ENCODE measurements at places on chromosomes 3 and 15.

- DNase-seq, result no peak
These were observed 297.2 kb upstream of the TPRG1 start for GRCh38 chr3:188874576-188874975.

DNA sequence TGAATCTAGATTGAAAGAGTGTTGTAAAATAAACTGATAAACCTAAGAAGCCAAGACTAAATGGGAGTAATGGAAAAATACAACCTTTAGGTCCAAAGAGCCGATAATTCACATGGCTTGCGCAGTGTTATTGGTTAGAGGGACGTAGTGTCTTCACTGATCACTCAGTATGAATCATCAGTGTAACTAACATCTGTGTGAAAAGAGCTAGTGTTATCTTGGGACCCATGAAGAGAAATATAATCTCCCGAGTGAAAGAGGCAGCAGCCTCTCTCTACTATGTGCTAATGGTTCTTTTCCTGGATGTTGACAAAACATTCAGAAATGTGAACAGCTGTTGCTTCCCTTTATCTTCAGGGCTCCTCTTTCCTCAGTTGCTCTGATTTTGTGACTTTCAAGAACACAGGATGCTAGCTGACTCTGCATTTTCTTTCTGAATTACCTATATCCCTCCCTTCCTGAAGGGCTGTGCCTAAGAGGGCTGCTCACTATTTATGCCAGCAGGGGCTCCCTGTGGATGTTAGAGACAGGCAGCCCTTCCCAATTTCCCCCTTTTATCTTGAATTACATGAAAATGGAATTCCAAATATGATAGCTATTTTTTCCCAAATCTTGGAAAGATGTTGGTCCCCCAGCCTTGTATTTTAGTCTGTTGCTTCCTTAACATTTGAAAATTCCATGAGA lies 128.8 kb downstream of the GRM7 start:
- no peak for DNase-seq

DNA sequence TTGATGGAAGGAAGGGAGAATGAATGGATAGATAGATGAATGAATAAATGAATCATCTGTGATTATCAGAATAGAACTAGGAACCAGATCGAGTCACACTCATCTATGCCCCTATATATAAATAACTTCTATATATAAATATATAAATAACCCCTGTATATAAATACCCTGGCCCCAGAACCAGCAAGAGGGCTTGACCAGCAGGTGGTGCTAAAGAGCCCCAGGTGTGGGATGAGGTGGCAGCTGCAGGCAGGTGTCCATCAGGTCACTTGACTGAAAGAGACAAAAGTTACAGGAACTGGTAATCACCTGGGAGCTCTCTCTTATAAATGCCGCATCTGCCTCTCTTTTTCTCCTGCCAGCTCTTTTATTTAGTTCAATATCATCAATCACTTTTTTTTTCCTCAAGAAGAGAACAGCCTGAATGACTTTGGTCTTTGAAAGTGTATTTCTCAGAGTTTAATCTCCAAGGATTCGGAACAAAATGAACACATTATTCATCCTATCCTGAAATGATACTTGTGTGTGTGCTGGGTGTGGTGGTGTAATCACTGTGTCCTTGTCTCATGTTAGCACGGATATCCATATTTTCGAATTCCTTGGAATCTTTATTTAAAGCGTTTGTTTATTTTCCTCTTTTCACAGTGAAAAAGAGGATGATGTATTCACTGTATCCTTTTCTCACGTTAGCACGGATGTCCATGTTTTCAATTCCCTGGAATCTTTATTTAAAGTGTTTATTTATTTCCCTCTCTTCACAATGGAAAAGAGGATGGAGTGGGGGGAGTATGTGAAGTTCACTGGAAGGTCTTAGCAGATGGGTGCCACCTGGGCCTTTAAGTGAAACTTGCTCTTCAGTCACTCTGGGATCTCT lies 35.4 kb upstream of the ATG7 start:
- no peak for DNase-seq

GRCh38 chr3:72080800-72081199 lies 295.9 kb upstream of the PROK2 start:
- no peak for DNase-seq

DNA sequence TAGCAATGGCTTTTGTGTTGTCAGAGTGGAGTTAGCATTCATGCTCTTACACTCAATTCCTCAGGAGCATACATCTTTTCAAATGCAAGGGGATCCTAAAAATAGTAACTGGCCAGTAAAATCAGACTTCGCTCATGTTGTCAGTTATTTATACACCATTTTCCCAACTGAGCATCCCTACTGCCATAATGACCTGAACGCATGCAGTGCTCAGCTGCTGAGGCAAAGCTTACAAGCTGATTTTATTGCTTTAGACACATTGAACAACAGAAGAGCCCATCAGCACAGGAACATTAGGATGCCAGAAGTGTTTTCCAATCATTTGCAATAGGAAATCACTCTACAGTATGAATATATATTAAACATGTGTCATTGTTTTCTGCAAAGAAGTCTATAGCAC lies 689.7 kb upstream of the BCHE start:
- DNase-seq, result no peak

GRCh38 chr3:64240396-64240795 lies 15.1 kb upstream of the PRICKLE2 start:
- DNase-seq, result no peak

DNA sequence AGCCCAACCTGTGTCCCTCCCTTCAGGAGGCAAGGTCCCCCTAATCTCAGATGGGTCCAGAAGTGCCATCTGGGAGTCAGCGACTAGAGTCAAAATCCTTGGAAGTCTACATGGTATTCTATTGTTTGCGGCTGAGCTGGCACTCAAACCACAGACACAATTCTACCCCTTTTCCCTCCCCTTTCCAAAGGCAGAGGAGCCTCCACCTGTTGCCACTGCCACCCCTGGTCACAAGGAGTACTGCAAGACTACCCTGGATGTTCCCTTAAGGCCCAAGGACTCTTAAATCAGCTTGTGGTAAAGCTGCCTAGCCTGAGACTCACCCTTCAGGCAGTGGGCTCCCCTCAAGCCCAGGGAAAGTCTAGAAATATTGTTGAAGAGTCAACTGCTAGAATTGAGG lies 4.3 kb upstream of the OR5H6 start:
- DNase-seq, result no peak

- DNase-seq, result no peak
These were observed 1.1 kb upstream of the GK5 start for GRCh38 chr3:142226474-142226873.

GRCh38 chr15:90924375-90924774 lies 8.0 kb downstream of the HDDC3 start:
- no peak for DNase-seq

- DNase-seq, result no peak
These were observed 142.9 kb downstream of the PDZRN3 start for GRCh38 chr3:73481888-73482287.

DNA sequence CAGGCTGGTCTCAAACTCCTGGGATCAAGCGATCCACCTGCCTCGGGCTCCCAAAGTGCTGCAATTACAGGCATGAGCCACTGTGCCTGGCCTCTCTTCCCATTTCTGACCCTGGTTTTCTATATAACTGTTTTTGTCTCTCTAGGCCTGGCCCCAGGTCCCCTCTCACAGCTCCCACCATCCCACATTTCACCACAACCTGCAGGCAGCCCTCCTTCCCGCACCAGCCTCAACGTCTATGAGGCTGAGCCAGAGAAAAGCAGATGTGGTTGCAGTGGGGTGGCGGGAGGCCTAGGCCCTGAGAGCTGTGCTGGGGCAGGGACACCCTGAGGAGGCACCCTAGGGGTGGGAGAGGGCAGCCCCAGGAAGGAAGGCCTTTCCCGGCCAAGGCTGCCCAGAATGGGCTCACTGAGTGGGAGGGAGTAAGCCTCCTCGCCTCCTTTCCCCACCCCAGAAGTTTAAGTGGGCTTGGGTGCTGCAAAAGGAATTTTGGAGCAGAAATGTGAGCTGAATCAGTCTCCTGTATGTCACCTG lies 99.7 kb downstream of the LSM3 start:
- DNase-seq, result no peak

DNA sequence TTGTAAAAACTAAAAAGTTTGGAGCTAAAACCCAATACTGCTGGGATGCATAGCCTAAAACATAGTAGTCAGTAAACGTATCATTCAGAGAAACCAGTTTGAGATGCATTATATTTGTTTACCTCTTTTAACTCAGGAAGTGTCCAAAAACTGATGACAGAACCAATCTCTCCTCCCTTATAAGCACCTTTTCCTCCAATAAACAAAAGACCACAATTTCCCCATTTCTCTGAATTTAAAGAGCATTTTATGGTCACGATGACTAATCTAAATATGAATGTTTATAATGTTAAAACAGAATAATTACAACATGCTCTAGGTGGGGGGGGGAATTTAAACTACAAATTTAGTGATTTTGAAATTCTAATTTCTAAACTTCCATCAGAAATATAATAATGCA lies 58.5 kb downstream of the CEP63 start:
- no peak for DNase-seq

- no peak for DNase-seq
These were observed 95.6 kb upstream of the BCL6 start for GRCh38 chr3:187840856-187841255.

- no peak for DNase-seq
These were observed 13.0 kb downstream of the CALML4 start for GRCh38 chr15:68192117-68192516.

All from left hindlimb (tissue), 1 donor.